ENCODE measurements at places on chromosomes 2 and 18.

DNA sequence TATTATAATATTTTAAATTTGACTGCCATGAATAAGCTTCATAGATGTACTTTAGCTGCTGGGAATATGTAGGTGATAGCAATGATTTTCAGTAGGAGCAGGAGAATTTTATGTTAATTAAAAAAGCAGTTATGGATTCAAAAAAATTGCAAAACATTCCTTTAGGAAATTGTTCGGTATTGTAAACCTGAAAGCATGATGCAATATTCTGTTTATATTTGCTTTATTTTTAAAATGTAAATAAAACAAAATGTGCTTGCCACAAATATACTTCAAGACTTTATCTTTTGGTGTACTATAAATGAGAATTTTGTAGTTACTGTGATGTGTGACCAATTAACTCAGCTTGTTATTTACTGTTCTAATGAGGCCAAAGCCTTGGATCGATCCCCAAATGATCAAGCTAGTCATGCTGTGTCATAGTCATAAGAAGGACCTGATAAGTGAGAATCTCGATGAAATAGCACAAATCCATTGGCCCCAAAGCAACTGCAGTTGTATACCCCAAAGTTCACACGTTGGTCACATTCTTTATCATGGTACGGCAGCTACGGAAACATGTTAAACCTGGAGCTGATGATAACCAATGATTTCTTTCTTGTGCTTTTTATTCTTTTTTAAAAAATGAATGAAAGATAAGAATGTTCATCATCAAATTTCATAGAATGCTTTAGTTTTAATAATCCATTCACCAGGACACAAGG lies 23.6 kb upstream of the ATIC start:
- DNase-seq, result no peak

DNA sequence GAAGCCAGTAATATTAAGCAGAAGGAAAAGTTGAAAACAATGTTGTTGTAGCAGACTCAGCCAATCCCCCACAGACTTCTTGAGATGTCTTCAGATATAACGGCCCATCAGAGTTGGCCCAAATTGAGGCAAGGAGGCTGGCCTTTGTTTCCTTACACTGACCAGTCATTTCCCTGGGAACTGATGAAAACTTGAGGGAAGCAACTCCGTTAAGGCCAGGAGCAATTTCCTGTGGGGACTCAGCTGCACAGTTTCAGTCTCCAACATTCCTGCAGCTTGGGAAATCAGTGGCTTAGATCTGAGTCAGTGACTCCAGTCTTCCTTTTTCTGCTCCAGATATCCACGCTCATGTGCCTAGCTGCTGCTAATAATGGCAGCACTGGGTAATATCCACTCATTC lies 75.7 kb downstream of the FTCDNL1 start:
- no peak for DNase-seq

- no peak for DNase-seq
These were observed 176.3 kb upstream of the NABP1 start for GRCh38 chr2:191501561-191502168.

GRCh38 chr18:79465392-79465991 lies 69.8 kb downstream of the NFATC1 start:
- no peak for DNase-seq

GRCh38 chr2:232320443-232320803 lies 58.1 kb upstream of the ALPP start:
- DNase-seq, result no peak

DNA sequence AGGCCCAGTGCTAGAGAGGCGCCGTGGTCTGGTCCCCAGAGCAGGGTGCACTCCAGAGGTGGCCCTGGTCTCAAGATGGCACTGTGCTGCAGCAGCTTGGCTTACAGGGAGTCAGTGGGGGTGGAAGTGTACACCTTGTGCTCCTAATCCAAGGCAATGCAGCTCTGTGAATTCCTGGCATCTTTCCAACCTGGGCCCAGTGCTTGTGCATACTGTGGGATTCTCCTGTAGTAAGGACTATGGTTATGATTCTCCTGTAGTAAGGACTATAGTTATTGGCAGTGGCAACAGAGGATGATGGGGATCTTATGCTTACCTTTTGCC lies 616.7 kb upstream of the REG3G start:
- DNase-seq, result no peak

DNA sequence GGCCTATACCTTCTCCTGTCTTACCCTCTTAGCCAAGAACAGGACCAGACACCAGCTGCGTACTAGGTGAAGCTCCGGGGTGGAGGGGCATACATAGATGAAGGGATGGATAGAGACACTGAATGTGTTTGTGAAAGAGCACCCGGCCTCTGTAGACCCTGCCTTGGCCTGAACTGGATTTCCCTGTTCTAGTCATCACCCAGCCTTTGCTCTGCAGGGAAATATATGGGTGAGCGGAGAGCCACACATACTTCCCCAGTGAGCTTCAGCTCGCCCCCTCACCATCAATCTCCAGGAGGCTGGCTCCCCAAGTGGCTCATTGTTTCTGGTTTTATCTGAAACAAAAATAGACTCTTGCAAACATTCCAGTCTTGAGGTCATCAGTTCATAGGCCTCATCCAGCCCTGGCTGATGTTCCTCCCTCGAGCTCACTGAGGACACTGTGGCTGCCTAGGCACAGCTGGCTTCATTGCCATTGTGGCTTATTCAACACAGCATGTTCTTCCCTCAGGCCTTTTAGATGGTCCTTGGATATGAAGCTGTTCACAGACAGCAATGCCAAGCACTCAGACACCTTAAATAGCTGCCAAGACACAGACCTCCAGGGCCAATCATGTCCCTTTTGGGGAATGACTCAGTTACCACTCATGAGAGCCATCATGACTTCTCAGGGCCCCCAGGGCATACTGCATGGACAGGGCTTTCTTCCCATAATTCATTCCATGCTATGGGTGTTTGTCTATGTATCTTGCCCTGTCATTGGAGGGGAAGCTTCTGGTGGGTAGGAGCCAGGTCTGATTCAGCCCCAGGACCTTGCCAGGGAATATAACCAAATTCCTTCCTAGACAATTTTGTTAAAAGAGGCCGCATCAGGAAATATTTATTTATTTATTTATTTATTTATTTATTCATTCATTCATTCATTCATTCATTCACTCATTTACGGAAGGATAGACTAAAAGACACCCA lies 82.4 kb downstream of the TTC32 start:
- DNase-seq, result peak; percentile 32

DNA sequence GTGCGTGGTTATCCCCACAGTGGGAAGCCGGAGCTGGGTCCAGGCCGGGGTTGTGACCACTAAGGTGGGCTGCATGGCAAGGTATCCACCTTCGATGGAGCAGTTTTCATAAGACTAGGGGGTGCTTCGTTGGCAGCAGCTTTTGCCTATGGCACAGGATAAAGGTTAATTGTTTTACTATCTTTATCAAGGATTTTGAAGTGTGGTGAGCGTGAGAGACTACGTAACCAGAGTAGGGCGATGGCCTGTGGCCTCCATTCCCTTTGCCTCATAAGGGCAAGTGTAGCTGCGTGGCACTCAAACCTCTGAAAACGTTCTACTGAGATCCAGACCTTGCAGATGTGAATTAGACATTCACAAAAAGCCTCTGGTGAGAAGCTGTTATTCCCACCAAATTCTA lies 206.6 kb downstream of the ACKR3 start:
- DNase-seq, result no peak

GRCh38 chr2:237955640-237956401 lies 11.0 kb upstream of the UBE2F start:
- peak; percentile 52 for DNase-seq

- DNase-seq, result no peak
These were observed 849.9 kb downstream of the DCDC2C start for GRCh38 chr2:4553241-4553640.

DNA sequence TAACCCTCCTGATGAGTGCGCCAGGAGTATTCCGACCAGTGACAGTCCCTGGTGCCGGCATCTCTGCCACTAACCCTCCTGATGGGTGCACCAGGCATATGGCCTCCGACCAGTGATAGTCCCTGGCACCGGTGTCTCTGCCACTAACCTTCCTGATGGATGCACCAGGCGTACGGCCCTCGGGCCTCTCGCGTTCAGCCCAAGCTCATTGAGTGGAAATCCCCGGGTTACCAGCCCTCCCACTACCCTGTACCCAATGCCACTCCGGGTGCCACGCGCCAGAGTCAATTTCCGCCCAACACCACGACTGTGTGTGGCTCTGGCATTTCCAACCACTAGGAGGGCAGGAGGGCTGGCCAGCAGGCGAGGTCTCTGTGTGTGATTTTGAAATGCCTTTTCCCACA lies 11.7 kb upstream of the GPC1 start:
- DNase-seq, result no peak

DNA sequence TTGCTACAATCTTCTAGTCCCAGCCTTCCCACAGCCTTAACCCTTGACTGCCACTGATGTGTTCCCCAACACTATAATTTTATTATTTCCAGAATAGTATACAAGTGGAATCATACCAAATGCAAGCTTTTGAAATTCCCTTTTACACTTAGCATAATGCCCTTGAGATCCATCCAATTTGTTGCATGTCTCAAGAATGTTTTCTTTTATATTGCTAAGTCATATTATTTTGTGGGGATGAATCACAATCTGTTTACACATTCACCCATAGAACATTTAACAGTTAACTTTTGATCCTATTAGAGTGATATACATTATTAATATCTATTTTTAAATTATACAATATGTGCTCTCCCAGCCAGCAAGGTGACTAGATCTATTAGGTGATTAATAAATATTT lies 74.3 kb upstream of the KYNU start:
- DNase-seq, result no peak

- DNase-seq, result no peak
These were observed 140.9 kb upstream of the RASGRP3 start for GRCh38 chr2:33335516-33335915.

DNA sequence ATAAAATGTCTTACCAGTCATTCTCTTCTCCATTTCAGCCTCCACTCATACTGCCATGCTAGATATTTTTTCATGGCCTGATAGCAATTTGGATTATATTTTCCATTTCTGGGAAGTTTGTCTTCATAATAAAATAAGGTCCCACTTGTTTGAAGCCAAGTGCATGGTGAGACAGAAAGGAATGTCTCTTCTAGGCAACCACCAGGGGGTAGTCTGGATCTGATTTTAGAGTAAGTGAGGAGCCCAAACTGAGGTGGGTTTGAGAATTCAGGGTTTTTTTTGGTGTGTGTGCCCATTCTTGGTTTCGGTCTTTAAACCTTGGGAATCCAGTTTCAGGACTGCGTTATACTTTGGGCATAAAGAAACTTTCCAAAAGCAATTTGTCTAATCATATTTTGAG lies 315.5 kb downstream of the RPRM start:
- no peak for DNase-seq

DNA sequence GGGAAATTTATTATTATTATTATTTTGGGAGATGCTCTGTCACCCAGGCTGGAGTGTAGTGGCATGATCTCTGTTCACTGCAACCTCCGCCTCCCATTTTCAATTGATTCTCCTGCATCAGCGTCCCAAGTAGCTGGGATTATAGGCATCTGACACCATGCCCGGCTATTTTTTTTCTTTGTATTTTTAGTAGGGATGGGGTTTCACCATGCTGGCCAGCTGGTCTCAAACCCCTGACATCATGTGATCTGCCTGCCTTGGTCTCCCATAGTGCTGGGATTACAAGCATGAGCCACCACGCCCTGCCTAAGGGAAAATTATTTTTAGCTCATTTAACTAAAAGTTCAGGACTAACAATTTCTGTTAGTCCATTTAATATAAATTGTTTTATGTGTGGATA lies 109.2 kb upstream of the SESTD1 start:
- no peak for DNase-seq

DNA sequence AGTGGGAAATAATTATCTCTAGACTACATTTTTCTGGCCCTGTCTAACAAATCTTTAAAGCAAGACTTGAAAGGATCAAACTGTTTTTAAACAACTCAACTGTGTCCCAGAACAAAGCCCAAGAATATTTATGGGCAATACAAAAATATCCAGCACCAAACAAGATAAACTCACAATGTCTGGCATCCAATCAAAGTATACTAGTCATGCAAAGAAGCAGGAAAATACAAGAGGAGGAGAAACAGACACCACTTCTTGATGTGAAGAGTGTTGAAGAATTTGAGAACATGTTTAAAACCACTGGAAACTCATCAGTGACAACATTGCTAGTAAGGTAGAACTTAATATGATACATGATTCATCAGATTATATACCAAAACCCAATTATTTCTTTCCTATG lies 66.1 kb upstream of the CDC42EP3 start:
- no peak for DNase-seq

DNA sequence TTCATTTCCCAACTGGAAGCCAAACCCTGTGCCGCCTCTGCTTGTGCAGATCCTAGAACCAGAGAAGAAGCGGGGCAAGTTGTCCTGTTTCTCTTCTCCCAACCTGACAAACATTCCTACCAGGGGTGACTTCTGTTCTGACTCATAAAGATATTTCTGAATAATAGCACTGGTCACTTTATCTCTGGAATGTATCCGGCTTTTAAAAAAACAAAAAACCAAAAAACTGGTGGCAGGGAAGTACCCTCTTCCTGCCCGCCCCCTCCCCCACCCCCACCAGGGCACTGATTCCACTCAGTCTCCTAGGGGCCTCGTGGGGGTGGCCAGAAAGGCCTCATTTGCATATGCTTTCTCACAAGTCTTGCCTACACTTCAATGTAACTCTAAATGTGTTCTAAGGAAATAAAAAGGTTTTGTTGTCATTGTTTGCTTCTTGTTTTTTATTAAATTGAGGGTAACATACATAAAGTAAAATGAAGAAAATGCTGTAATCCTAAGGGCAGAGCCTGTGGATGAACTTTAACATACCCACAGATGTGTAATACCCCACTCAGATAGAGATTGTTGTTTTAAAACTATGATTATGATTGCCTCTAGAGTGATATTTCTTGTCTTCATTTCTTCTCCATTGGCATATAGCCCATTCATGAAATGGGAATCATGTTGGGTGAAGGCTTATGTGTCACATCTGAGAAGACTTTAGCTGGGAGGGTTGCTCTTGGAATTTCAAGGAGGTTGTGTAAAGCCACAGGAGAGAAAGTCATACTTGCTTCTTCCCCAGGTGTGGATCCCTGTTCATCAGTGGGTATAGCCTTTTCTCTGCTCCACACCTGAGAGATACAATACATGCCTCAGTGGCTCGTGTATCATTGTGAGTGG lies 5.3 kb upstream of the FOSL2 start:
- peak; percentile 38 for DNase-seq

- DNase-seq, result peak; percentile 8
These were observed 147.5 kb upstream of the SESTD1 start for GRCh38 chr2:179412112-179412511.
